Right cardiac atrium (tissue), 5 donors: ENCODE measurements at places on chromosomes 13 and 19. TPM values are rescaled to one million over a fixed set of nuclear protein-coding genes. Genes with fewer than 3 reads are reported as not detected.

TMC4 gene
- total RNA-seq = 3.8 TPM

ZNF66 gene
- total RNA-seq = 2.1 TPM

ARRDC2 gene
- 20.5 TPM for total RNA-seq

C19orf38 gene
- total RNA-seq = 1.4 TPM

MIER2 gene
- 14.7 TPM for total RNA-seq

LHFPL6 gene
- 65.3 TPM for total RNA-seq

TEX101 gene
- not detected for total RNA-seq

ITGBL1 gene
- total RNA-seq = 7.4 TPM

ZNF625 gene
- total RNA-seq = 5.1 TPM

CYP2A13 gene
- not detected for total RNA-seq

KLK3 gene
- total RNA-seq = not detected

CGB7 gene
- total RNA-seq = not detected

SUGP1 gene
- 41.8 TPM for total RNA-seq

DNAJC3 gene
- 52.2 TPM for total RNA-seq

TEX26 gene
- not detected for total RNA-seq

NANOS3 gene
- total RNA-seq = 1.4 TPM

PRKD2 gene
- total RNA-seq = 16.6 TPM

SIRT6 gene
- total RNA-seq = 11.2 TPM

MEF2B gene
- total RNA-seq = 0.42 TPM

FPR2 gene
- total RNA-seq = 1.1 TPM

CYP4F2 gene
- not detected for total RNA-seq

PRRG2 gene
- total RNA-seq = 0.83 TPM

HMG20B gene
- 35.7 TPM for total RNA-seq

SDHAF1 gene
- total RNA-seq = 10.9 TPM
